Small intestine (tissue), 16 donors: ENCODE measurements at places on chromosomes 5 and 9. TPM values are rescaled to one million over a fixed set of nuclear protein-coding genes. Genes with fewer than 3 reads are reported as not detected.

- H3K36me3 ChIP-seq, result peaks cover 66% of the 10 kb centered on the region
- DNase-seq, result no peak
- H3K4me3 ChIP-seq, result no peak overlapping the region
- H3K27me3 ChIP-seq, result no peaks in the 10 kb centered on the region
Measured at GRCh38 chr9:129853614-129854013, 18.4 kb downstream of the USP20 start.

GRCh38 chr5:113240951-113241726, 193.7 kb downstream of the TSSK1B start:
- H3K27ac ChIP-seq, result no peak overlapping the region
- H3K4me3 ChIP-seq, result no peak overlapping the region
- H3K27me3 ChIP-seq, result no peaks in the 10 kb centered on the region
- H3K4me1 ChIP-seq, result peaks cover 2% of the 10 kb centered on the region
- no peak for DNase-seq
- no peaks in the 10 kb centered on the region for H3K36me3 ChIP-seq

DNA sequence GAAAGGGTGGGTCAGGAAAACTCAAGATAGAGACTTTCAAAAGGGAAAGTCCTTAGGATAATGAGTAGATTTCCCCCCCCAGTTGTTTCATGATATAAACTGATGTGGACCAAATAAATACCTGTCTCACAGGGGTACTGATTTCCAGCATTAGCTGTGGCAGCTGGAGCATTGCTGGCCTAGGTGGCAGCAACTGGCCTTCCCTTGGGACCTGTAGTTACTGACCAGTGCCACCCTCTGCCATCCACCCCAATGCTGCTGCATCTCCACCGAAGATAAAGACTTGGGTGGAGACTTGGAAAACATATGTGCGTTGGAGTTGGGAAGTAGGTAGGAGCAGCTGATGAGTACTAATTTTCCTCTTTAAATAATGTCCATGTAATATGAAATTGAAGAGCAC, 71.8 kb downstream of the SYK start:
- no peak overlapping the region for H3K27ac ChIP-seq
- H3K4me3 ChIP-seq, result no peak overlapping the region
- DNase-seq, result no peak

DNA sequence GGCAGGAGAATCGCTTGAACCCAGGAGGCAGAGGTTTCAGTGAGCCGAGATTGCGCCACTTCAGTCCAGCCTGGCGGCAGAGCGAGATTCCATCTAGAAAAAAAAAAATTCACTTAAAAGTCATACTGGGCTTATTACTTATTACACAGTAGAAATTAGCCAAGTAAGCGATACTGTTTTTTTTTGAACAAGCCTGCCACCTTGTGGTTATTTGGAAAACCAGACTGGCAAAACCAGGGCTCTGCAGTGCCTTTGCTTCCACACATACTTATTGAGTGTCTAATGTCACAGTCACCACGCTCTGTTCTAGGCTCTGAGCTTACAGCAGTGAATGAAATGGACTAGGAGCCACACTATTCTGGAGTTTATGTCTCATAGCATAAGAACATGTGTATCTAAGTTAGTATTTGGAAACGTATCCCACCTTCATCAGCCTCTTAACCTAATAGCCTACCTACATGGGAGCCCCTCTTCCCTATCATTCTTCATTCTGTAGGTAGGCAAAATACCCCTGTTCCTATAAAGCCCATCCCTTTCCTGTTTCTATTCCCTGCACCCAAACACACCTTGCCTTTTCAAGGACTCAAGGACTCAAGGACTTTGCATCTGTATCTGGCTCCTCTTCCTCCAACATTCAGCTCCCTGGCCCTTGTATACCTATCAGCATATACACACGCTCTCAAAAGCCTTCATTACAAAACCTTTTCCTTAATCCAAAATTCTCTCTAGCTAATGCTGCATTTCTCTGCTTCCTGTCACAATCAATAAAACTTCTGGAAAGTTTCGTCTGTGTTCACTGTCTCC, 13.9 kb upstream of the BASP1 start:
- no peaks in the 10 kb centered on the region for H3K36me3 ChIP-seq
- no peak overlapping the region for H3K27ac ChIP-seq
- H3K4me1 ChIP-seq, result no peaks in the 10 kb centered on the region
- DNase-seq, result peak; percentile 73
- H3K4me3 ChIP-seq, result no peak overlapping the region

Gene PDE6A
- polyA plus RNA-seq, result not detected

GRCh38 chr9:136274786-136275654, 28.9 kb downstream of the CCDC187 start:
- no peak overlapping the region for H3K27ac ChIP-seq
- no peaks in the 10 kb centered on the region for H3K36me3 ChIP-seq
- H3K27me3 ChIP-seq, result peaks cover 4% of the 10 kb centered on the region
- DNase-seq, result no peak
- H3K4me1 ChIP-seq, result no peaks in the 10 kb centered on the region
- H3K4me3 ChIP-seq, result no peak overlapping the region

- H3K4me3 ChIP-seq, result no peak overlapping the region
- no peaks in the 10 kb centered on the region for H3K4me1 ChIP-seq
- H3K36me3 ChIP-seq, result no peaks in the 10 kb centered on the region
- DNase-seq, result no peak
- H3K27ac ChIP-seq, result no peak overlapping the region
Measured at GRCh38 chr9:86801246-86801645, 146.1 kb downstream of the GAS1 start.

DNA sequence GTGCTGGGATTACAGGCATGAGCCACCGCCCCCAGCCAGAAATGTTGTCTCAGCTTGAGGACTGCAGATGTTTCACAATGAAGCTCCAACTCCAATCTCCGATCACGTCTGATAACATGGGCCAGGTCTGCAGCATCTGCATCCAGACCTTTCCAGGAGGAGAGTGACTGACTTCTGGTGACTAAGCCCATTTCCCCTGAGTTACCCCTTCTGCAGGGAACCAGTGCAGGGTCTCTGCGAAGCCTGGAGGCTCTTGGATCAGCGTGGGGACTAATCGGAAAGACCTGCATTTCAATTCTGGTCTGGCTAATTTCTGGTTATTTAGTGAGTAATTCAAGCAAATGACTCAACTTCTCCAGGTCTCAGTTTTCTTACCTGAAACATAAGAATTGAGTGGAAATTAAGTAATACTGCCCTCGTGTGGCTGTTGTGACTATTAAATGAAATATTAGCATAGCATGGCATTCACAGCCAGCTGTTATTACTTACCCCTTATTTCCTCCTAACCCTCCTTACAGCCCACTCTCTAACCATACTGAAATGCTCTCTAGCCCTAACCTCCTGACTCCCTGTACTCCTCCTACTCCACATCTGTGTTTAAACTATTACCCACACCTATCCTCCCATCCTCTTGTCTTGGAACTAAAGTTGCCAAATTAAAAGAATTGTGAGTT, 2.2 kb upstream of the GNPDA1 start:
- H3K27me3 ChIP-seq, result no peaks in the 10 kb centered on the region
- no peak overlapping the region for H3K4me3 ChIP-seq
- no peaks in the 10 kb centered on the region for H3K36me3 ChIP-seq

Gene SLC45A2
- polyA plus RNA-seq, result not detected

GRCh38 chr5:147750065-147750464, 32.5 kb downstream of the JAKMIP2 start:
- no peak overlapping the region for H3K4me3 ChIP-seq
- no peaks in the 10 kb centered on the region for H3K36me3 ChIP-seq
- no peak overlapping the region for H3K27ac ChIP-seq
- H3K4me1 ChIP-seq, result no peaks in the 10 kb centered on the region

Gene KIF20A
- polyA plus RNA-seq, result 11.7 TPM

Gene MACROH2A1
- 198 TPM for polyA plus RNA-seq

Gene CKS2
- 99.4 TPM for polyA plus RNA-seq

Gene C9
- not detected for polyA plus RNA-seq

DNA sequence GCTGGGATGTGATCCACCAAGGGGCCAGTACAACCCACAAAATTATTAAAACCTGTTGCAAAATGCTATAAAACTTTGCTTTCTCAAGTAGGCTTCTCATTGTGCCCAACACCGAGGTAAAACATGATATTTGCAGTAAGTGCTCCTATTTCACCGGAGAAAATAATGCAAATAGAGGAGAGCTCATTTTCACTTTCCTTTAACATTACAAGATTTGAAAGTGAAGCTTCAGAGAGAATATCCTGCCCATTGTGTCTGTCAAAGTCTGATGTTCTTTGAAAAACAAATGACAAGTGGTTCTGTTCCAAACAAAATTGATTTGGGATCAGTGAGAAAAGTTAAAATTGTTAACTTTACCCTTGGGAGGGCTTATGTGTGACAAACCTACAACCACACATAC, 287.1 kb downstream of the KCNN2 start:
- H3K36me3 ChIP-seq, result no peaks in the 10 kb centered on the region
- no peak overlapping the region for H3K4me3 ChIP-seq
- no peak overlapping the region for H3K27ac ChIP-seq
- no peaks in the 10 kb centered on the region for H3K4me1 ChIP-seq

Gene UHRF2
- 47.7 TPM for polyA plus RNA-seq

GRCh38 chr9:113219969-113220368, 1.1 kb downstream of the FKBP15 start:
- no peak for DNase-seq
- peaks cover 6% of the 10 kb centered on the region for H3K36me3 ChIP-seq
- H3K4me1 ChIP-seq, result peaks cover 7% of the 10 kb centered on the region
- peak overlapping the region; percentile 94 for H3K4me3 ChIP-seq
- no peaks in the 10 kb centered on the region for H3K27me3 ChIP-seq

DNA sequence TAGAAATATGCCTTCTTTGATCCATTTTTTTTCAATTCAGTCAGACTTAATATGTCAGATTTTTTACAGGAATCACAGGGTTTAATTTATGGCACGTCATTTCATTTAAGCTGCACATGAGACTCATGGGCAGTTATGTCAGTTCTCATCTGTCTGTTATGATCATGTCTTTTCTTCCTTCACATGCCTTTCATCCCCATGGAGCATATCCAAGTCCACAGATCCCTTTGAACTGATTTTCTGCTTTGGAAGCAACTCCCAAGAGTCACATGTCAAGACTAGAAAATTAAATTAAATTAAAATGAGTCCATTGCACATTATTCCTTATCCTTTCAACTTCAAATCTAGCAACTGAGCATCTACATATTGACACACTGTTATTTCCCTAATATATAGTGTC, 1274.0 kb upstream of the C9orf72 start:
- DNase-seq, result no peak
- no peak overlapping the region for H3K27ac ChIP-seq
- no peaks in the 10 kb centered on the region for H3K4me1 ChIP-seq
- no peak overlapping the region for H3K4me3 ChIP-seq
- H3K27me3 ChIP-seq, result no peaks in the 10 kb centered on the region

DNA sequence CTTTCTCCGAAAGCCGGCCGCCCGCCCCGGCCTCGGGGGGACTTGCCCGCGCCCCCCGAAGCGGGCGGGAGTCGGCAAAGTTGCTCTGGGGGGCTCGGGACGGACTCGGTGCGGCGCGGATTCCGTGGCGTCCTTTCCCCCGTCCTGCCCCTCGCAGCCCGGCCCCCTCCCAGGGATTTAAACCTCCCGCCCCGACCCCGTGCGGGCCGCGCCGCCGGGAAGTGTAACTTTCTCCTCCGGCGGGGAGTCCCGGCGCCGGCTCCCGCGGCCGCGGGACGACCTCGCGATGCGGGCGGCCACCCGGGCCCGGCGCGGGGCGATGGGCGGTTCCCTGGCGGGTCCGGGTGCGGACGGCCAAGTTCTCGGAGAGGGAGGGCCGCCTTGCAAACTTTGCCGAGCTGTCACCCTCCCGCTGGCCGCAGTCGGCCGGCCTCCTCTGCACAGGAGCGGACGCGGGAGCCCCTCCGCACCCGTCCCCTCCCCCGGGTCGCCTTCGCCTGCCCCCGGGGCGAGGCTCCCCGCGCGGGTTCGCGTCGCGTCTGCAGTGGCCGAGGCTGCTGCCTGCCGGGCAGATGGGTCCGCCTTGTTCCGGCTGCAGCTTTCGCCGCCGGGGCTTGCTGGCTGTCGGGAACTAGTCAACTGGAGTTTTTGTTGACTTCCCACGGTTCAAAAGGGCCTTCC, 732 bp downstream of the PBX3 start:
- H3K4me1 ChIP-seq, result peaks cover 6% of the 10 kb centered on the region
- H3K36me3 ChIP-seq, result no peaks in the 10 kb centered on the region
- H3K27me3 ChIP-seq, result peaks cover 23% of the 10 kb centered on the region
- peak overlapping the region; percentile 24 for H3K27ac ChIP-seq
- peak; percentile 32 for DNase-seq

GRCh38 chr5:82918311-82919031, 158.7 kb downstream of the TMEM167A start:
- DNase-seq, result no peak
- no peaks in the 10 kb centered on the region for H3K27me3 ChIP-seq
- H3K27ac ChIP-seq, result no peak overlapping the region
- H3K4me1 ChIP-seq, result no peaks in the 10 kb centered on the region

DNA sequence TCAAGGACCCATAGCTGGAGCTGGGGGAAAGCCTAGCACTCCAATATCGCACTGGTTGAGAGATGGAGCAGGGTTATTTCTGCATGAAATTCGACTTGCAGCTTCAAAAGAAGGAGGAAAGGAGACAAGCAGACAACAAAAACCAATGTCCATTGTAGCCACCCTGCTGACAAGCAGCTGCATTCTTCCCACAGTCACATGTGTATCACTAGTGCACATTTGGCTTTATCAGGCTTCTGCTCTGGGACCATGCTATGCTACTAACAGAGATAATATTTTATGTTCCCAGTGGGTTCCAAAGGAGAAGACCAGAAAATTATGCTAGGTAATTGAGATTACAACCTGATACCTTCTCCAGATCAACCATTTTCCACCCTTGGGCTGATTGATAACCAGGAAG, 59.7 kb downstream of the MFAP3 start:
- H3K4me3 ChIP-seq, result no peak overlapping the region
- no peaks in the 10 kb centered on the region for H3K4me1 ChIP-seq

- no peak overlapping the region for H3K4me3 ChIP-seq
- no peaks in the 10 kb centered on the region for H3K4me1 ChIP-seq
- no peak overlapping the region for H3K27ac ChIP-seq
- H3K27me3 ChIP-seq, result peaks cover 18% of the 10 kb centered on the region
- DNase-seq, result no peak
- H3K36me3 ChIP-seq, result no peaks in the 10 kb centered on the region
Measured at GRCh38 chr5:174721530-174722432, 2.6 kb upstream of the MSX2 start.

Gene IL4
- not detected for polyA plus RNA-seq

GRCh38 chr9:16192403-16193017, 639.7 kb downstream of the CCDC171 start:
- no peak overlapping the region for H3K4me3 ChIP-seq
- no peaks in the 10 kb centered on the region for H3K36me3 ChIP-seq
- H3K4me1 ChIP-seq, result no peaks in the 10 kb centered on the region
- H3K27ac ChIP-seq, result no peak overlapping the region

- H3K4me1 ChIP-seq, result peaks cover 5% of the 10 kb centered on the region
- no peaks in the 10 kb centered on the region for H3K27me3 ChIP-seq
- H3K27ac ChIP-seq, result no peak overlapping the region
Measured at GRCh38 chr5:35988529-35988928, 2.7 kb downstream of the UGT3A1 start.
